ENCODE measurements at places on chromosomes 7 and 10. TPM values are rescaled to one million over a fixed set of nuclear protein-coding genes. Genes with fewer than 3 reads are reported as not detected.

GRCh38 chr7:70014472-70015177 lies 416.4 kb downstream of the AUTS2 start:
- no peak for DNase-seq

DNA sequence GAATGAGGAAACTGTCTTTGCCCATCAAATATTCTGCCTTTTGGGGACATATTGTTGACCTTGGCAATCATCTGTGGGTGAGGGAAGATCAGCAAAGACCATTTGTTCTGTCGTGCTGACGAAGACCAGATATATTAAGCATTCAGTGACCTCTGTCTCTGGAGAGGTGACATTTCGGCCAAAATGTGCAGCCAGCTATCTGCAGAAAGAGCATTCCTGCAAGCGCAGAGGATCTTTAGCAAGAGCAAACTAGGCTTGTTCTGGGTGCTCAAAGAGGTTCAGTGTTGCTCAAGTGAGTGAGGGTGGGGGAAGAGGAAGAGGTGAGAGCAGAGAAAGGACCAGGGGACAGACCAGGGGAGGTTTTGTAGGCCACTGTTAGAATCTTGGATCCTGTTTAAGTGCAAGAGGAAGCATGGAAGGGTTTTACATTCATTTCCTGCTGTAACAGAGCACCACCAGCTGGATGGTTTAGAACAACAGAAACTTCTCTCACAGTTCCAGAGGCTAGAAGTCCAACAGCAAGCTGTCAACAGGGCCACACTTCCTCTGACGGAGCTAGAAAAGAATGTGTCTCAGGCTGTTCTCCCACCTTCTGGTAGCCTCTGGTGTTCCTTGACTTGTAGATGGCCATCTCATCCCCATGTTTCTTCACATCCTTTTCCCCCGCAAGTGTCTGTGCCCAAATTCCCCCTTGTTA lies 11.2 kb downstream of the C10orf120 start:
- peak; percentile 22 for DNase-seq

DNA sequence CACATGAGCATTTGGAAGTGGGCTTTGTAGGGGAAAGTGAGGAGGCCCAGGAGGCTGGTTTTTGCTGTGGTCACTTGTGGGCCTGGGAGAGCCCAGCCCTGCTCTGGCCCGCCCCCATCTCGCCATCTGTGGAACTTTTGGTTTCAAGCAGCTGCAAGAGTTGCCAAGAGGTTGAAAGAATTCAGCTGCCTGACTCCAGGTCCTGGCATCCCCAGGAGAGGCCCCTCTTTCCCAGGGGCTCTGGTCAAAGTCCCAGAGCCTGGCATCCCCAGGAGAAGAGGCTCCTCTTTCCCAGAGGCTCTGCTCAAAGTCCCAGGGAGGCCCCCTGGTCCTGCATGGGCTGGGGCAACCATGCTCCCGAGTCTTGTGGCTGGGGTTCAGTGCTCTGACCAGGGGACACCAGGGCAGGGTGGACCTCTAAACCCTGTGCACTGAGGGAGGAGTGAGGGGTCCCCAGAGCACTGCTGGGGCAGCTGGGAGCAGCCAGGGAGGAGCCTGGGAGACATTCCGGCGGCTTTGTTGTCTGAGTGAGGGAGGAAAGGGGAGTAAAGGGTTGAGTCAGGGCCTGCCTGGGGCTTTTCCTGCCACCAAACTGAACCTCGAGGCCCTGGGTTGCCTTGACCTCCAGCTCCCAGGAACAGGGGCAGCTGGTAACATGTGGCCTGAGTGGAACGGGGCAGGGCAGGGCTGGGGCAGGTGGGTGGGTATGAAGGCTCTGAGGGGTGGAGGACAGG lies 27.7 kb upstream of the CSGALNACT2 start:
- DNase-seq = peak; percentile 34

GRCh38 chr7:25496476-25497368 lies 268.4 kb upstream of the NPVF start:
- no peak for DNase-seq

DNA sequence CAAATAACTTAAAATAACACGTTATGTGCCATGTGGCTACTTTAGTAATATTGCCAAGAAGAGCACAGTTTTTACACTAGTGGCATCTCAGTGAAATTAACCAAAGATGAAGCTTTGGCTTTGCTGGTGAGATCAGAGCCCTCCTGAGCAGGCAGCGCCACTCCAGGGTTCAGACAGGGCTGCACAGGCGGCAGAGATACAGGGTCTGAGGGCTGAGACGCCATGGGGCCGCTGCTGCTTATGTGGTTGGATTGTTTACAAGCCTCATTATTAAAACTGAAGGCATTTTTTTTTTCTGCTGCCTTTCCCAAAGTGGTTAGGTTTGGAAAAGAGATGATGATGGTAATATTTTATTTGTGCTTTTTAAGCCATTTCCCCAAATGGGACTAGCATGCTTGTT lies 68.8 kb upstream of the DNAJB6 start:
- no peak for DNase-seq

- no peak for DNase-seq
Measured at GRCh38 chr7:82530361-82530760, 86.8 kb upstream of the CACNA2D1 start.

The FAM25G gene
- polyA plus RNA-seq = not detected
